ENCODE measurements at places on chromosomes 4 and X.
A peak's percentile ranks its signal among the peaks of the same experiment; 100 is the strongest.

DNA sequence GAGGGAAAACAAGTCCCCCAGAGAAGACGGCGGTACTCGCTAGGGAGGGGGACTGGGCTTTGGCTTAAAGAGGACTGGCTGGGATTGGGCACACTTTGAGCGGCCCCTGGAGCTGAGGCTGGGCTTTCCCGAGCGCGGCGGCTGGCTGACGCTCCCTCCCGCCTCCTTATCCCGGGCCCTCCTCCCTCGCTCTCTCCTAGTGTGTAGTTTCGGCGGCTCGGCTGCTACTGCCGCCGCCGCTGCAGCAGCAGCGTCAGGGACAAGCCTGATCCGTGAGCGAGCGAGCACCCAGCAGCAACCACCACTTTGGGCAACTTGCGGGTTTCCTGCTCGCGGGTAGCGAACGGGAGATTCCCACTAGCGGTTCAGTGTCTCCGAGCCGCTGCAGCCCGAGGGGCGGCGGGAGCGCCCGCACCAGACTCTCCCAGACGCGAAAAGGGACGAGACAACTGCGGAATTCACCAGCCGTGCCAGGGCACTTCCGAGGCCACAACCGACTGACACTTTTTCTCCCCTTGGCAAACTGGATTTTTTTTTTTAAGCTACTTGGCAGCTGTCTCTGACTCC, 632 bp upstream of the PCDH7 start:
- peak; percentile 92 for DNase-seq

DNA sequence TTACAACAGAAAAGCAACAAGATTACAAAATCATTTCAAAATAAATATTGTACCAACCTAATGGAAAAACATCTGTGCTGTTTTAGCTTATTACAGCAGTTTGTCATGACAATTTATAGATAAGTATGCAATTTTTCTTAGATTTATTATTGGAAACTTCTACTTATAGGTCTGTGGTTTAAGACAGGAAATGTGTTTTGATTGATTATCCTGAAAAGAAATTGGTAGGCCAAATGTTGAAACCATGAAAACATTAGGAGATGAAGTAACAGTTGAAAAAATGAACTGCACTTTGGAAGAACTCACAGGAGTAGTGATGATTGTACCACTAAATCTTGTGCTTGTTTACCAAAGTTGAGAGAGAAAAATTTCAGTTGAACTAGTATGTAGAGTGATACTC, 162.2 kb upstream of the GIMD1 start:
- no peak for DNase-seq

DNA sequence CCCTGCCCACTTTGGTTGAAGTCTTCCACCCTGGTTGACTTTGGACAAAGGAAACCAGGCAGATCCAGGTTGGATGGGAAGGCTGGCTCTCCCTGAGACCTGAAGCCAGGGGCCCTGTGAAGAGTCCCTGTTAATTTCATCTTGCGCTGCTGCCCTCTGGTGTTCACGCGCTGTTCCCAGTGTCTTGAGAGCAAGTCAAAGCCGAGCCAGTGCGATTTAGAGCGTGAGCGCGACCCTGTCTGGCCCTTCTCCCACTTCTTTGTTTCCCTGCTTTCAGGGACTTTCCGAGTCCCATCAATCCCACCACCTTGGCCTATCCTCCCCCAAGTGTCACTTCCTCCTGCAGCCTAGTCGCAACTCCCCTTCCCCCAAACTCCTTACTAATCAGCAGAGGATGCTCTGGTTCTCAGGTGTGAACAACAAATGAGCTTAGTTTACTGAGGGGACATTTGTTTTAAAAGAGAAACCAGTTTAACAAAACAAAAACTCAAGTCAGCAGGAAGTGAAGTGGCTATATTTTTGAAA, 25.8 kb upstream of the CHRNA9 start:
- DNase-seq: peak; percentile 99

DNA sequence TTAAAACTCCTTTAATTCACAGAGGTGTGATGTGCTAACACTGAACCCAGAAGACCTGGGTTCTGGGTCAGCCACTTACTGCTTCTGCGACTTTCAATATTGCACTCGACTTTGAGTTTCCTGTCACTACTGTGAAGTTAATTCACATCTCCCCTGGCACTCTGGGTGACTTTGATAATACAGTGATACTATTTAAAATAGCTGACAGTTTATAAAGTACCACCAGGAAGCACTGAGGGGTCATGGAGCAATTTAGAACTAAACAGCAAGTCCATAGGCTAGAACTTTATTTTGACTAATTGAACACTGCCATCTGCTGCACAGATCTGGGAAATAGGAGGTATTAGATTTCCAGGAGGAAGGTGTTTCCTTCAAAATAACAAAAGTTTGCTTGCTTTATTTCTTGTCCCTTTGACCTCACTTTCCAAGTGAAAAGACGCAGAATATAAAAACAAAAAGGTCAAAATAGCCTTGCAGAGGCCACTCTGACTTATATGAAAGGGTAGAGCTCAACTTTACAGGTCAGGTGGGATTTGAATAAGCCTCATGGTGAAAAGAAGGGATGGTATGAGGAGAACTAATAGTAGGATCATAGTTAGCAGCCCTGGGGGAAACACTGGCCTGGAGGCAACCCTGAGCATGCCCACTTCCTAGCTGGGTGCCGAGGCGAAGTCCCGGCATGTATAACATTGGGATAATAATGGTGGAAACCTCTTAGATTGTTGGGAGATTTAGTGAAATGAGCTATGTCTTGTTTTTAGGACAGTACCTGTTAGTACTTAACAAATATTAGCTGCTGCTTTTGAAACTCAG, 53.4 kb downstream of the ZNF518B start:
- DNase-seq: peak; percentile 67

GRCh38 chr4:7716010-7716721, 223.5 kb downstream of the AFAP1 start:
- no peak for DNase-seq

GRCh38 chrX:2423282-2423681, 77.5 kb downstream of the DHRSX start:
- DNase-seq: no peak

DNA sequence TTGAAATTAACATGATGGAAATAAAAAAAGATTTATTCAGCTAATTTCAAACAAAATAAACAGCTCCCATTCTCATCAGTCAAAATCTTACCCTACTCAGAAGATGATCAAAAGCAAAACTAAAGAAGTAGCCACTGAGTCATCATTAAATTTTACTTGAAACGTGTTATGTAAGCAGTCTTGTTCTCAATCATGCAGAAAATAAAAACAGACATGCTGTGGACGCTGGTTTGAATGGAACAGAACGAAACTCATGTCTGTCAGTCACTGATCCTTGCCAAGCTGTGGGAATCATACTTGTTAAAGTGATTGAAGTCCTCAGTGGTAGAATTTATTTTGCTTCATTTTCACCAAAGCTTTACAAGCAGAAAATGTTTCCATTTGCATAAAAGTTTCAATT, 77.2 kb upstream of the TLR3 start:
- DNase-seq: no peak

- peak; percentile 83 for DNase-seq
Measured at GRCh38 chr4:172232966-172233365, 419.8 kb downstream of the GALNTL6 start.

DNA sequence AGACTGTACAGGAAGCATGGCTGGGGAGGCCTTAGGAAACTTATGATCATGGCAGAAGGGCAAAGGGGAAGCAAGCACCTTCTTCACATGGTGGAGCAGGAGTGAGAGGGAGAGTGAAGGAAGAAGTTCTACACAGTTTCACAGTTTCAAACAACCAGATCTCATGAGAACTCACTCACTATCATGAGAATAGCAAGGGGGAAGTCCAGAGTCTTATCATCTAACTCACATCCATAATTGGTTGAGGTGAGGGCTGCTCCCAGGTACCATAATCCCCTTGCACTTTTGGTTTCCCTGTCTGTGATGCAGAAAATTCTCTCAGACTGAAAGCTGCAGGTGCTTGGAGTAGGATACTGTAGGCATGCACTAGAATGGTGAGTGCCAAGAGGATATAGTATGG, 233.8 kb upstream of the CPEB2 start:
- DNase-seq: no peak

GRCh38 chr4:149884529-149885181, 69.0 kb upstream of the IQCM start:
- DNase-seq: no peak

GRCh38 chr4:182918044-182918607, 940 bp upstream of the DCTD start:
- DNase-seq: no peak

GRCh38 chrX:136064661-136065043, 79.4 kb downstream of the SLC9A6 start:
- DNase-seq: no peak

GRCh38 chr4:14184265-14184664, 556.7 kb upstream of the BOD1L1 start:
- DNase-seq: peak; percentile 48

DNA sequence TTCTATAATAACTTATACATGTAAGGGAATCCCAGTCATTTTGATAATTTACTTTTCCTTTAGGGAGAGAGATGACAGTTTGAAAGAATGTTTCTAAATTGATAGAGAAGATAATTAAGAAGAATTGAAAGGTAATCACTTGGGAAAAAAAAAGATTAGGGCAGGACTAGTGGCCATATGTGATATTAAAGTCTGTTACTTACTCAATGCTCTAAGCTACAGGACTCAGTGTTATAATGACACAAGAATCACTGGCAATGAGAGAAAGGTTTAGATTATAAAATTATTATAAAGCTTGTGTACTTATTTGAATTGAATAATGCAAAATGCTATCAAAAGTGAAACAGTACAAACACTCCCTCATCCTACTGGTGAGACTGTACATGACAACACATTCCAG, 265.3 kb downstream of the BANK1 start:
- DNase-seq: no peak

GRCh38 chr4:92236877-92237276, 66.9 kb upstream of the GRID2 start:
- no peak for DNase-seq

GRCh38 chr4:70654605-70655011, 11.7 kb downstream of the JCHAIN start:
- DNase-seq: no peak
